NCI-H446 treated with DMSO at 0.1 percent for 48 hours (cell line): ENCODE measurements at places on chromosomes 3 and 15.

- peak; percentile 13 for DNase-seq
Measured at GRCh38 chr15:76185716-76186115, 125.6 kb downstream of the ETFA start.

DNA sequence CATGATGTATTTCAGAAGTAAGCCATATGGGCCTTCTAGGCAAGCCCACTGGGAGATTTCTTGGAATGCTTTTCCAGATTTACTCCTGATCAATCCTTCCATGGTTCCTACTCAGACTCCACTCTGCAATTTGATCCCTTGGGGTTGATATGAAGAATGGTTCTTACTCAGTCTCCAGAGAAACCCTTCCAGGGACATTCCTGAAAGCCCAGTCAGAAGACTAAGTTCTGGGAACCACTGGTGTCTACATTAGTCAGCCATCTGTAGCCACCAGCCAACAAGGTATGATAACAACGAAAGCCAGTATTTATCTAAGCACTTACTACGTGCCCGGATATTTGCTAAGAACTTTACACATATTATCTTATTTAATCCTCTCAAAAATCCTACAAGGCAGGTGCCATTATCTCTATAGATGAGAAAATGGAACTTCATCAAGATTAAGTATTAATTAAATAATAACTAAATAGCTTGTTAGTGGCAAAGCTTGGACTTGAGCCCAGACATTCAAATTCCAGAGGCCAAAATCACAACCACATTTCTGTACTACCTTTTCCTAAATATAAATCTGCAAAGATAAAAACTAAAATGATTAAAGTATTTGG lies 32.7 kb downstream of the ZNF385D start:
- peak; percentile 62 for DNase-seq

GRCh38 chr3:44208568-44208967 lies 33.1 kb upstream of the TOPAZ1 start:
- no peak for DNase-seq

- peak; percentile 6 for DNase-seq
Measured at GRCh38 chr15:65189102-65189740, 4.1 kb upstream of the CLPX start.

DNA sequence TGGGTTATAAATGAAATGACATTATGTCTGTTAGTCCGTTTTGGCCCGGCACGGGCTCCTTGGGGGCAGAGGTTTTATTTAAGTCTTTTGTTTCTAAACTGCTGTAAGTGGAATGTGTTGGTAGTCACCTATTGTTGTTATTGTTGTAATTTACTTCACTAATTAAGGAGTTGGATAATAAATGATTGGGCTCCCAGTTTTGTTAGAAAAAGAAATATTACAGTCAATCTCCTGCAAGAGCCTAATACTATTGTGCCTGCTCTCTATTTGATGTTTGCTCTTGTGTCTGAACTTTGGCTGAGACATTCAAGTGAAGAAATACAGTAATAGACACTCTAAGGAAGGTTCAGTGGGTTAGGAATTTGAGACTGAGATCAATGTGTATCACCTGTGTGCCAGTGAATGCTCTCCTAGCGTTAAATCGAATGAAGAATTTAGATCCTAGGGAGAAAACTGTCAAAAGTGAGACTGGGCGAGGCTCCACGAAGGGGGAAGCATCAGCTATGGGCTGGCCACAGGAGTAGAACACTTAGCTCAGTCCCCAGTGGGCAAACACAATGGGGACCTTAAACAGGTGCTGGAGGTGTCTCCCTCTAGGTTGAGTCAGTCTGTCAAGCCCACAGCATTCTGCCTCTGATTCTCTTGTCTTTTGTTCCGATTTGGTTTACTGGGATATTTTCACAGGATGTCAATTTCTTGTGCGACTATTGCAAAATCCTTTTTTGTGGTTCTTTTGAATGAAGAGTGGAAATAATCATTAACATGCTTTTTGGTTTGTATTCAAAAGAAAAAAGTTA lies 1.2 kb downstream of the ROBO2 start:
- no peak for DNase-seq

DNA sequence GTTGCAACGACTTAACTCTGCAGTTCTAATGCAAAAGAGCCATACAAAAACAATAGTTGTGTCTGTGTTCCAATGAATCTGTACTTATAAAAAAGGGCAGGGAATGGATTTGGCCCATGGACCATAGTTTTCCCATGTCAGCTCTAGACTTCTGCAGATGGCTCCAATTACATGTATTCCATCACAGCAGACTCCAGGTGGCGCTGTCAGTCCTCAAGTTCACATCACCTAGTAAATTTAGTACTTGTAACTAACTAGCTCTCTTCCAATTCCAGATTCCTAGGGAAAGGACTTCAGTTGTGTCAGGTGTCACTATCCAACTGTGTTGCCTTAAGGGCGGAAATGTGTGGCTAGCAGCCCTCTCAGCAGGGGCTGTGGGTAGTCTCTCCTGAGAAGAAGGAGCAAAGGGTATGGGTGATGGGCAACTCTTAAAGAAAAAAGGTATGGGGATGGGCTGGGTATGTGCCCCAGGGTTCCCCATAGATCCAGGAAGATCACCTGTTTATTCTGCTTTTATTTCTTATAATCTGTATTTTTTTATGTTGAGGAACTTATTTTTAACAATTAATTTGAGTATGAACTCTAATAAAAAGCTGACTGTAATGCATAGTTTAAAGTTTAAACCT lies 36.2 kb downstream of the BBS4 start:
- DNase-seq, result peak; percentile 31

GRCh38 chr3:98914210-98915080 lies 12.9 kb upstream of the DCBLD2 start:
- peak; percentile 9 for DNase-seq

DNA sequence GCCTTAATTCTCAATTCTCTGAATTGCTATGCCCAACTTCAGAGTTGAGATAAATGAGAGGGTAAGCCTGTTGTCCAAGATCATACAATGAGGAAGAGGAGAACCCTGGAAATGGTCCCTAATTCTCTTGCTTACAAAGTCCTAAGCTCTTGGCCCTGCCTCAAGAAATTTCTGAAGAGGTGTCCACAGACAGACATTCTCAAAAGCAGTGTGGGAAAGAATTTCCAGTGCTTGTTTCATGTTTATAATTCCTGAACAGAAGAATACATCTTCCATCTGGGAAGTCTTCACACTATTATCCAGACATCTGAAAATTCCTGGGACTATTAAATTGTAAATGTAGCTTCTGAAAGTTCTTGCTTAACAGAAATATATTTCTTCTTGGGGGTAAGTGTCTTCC lies 166.8 kb upstream of the LRTM1 start:
- DNase-seq, result no peak

DNA sequence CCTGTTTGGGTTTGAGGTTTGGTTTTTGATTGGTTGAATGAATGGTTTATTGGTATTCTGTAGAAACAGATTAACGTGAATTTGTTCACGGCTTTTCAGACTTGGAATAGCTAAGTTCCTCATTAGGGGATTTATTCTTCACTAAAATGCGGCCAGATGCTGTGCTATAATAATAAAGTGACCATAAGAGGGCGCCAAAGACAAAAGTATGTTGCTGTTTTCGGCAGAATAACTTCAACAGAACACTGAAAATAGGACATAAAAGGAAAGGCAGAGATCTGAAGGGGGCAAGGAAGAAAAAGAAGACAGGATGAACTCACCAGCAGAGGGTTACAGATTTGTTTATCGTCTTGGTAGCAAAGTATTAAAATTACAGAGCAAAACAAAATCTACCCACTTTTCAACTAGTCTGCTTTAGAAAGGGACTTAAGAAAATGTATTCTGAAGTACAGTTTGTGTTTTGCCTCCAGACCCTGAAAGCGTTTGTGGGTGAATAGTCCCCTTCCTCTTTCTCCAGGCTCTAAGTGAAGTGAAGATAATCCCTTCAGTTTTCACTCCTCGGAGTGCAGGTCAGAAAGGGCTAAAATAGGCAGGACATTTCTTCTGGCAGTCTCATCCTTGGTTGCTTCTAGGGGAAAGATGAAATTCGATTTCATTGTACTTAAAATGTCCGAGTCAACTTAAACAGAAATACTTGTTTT lies 147.6 kb downstream of the IL20RB start:
- peak; percentile 43 for DNase-seq

DNA sequence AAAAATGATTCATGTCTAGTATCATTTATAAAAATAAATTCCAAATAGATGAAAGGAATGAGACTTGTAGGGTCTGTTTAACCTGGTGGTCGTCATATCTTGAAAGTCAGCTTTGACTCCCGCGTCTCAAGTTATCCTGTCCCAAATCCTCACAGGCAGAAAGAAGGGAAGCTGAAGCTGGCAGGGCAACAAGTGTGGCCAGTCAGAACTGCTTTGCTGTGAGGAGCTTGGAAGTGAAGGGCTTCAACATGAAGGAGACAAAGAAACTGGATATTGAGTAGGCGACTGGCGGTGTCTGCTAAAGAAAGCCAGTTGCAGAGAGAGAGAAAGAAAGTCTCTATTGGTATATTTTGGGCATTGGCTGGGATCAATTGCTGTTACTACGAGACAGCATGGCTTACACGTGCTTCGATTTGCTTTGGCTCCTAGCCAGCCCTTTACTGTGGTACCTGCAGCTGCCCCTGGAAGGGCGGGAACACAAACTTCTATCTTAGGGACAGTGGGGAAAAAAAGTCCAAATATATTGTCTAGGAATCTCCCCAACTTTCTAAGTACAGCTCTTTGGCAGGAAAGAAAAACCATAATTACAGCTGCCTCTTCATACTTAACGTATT lies 107.2 kb downstream of the CHST2 start:
- no peak for DNase-seq

- no peak for DNase-seq
Measured at GRCh38 chr3:184765730-184766074, 46.3 kb upstream of the VPS8 start.

DNA sequence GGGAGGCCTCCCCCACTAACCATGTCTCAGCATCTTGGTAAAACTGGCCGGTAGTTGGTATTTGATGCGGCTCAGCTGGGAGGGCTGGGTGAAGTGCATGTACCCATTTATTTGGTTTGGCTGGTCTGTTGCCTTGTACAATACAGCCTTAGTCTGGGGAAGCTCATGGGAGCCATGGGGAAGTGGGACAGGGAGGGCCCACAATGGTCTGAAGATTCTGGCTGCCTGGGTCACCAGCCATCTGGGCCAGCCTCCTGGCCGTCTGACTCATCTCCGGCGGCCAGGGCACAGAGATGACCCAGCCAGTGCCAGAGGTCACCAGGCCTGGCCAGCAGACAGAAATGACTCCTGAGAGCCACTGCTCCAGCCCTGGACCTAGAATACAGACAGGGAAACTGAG lies 51.6 kb upstream of the SMAD6 start:
- DNase-seq, result no peak

GRCh38 chr15:90067181-90067952 lies 34.9 kb downstream of the IDH2 start:
- no peak for DNase-seq

GRCh38 chr3:86673991-86674390 lies 317.0 kb downstream of the VGLL3 start:
- DNase-seq, result no peak

GRCh38 chr3:181839039-181839915 lies 127.6 kb downstream of the SOX2 start:
- no peak for DNase-seq

- no peak for DNase-seq
Measured at GRCh38 chr3:28109829-28110228, 131.6 kb upstream of the CMC1 start.

DNA sequence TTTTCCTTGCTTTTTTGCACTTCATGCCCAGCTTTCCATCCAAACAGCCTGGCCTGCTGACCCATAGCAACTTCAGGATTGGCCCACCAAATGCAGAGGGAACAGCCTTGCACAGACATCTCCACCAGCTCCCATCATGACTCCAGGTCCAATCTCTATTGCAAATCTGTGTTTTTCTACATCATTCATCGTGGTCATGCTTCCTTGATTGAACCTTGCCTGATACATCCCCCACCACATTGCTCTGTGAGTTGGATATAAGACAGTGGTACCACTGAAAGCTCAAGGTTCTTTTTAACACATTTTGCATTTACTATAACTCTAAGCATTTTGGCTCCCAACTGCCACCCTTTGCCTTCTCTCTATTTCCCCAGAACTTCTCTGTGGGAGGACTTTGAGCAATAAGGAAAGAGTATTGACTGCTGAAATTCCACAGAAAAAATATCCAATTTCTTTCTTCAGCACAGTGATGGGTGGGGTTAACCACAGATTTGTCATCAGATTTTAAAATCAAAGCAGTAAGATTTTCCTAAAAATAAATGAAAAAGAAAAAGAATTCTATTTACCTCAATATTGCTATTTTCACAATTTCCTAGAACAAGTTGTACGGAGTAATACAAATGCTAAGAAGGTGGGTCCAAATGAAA lies 114.6 kb upstream of the GALNT15 start:
- no peak for DNase-seq

DNA sequence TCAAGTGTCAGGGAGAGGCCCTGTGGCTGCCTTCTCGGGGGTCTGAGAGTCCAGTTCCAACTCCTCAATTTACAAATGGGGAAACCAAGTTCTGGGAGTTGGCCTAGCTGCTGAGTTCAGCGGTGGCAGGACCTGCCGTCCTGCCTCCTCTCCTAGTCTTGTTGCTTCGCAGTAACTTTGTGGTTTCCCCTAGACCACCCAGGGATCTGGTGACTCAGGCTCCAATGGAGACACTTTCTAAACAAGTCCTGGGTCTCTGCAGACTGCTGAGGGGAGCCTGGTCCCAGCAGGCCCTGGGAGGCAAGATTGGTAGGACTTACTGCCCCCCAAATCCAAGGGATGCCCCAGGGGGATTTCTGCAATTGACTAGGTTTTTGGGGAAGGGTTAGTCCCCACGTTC lies 83.6 kb downstream of the SMAD6 start:
- no peak for DNase-seq

- no peak for DNase-seq
Measured at GRCh38 chr3:128456776-128457715, 9.6 kb downstream of the DNAJB8 start.

- no peak for DNase-seq
Measured at GRCh38 chr3:160810362-160811236, 54.6 kb downstream of the PPM1L start.

GRCh38 chr15:79197285-79197684 lies 85.2 kb upstream of the ANKRD34C start:
- DNase-seq, result no peak

DNA sequence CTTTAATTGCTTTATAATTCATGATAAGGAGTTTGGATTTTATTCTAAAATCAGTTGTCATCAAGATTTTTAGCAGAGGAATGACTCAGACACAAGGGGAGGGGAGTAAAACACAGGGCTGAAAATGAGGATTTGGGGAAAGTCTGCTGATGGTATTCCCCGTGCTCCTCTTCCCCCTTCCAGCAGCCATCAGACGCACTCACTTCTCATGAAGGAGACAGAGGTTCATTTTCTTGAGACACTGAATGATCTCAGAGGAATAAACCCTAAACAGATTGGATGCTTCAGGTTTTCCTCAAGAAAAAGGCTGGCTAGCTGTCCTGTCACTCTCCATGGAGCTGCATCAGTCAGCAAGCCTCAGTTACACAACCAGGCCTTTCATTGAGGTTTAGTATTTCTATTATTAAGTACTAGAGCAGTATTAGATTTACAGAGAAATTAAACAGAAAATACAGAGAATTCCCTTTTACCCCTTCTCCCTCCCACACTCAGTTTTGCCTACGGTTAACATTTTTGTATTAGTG lies 166.4 kb downstream of the C3orf70 start:
- DNase-seq, result no peak

GRCh38 chr15:99361545-99362185 lies 110.4 kb downstream of the LRRC28 start:
- DNase-seq, result no peak
